SK-N-SH (cell line): ENCODE measurements at places on chromosomes 11 and 22. TPM values are rescaled to one million over a fixed set of nuclear protein-coding genes. Genes with fewer than 3 reads are reported as not detected.

DNA sequence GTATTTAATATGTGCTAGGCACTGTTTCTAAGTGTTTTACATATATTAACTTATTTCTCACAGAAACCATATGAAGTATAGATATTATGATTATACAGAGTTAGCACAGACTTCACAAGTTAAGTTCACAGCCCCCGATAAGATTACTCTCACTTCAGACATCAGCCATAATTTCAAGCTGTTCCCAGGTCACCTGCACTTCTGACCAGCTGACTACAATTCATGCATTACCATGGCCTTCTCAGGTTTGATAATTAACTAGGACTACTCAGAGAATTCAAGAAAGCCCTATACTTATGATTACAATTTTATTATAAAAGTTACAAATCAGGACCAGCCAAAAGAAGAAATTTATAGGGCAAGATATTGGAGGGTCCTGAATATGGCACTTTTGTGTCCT, 68.2 kb upstream of the RRM1 start:
- H3K27me3 ChIP-seq: no peaks in the 10 kb centered on the region
- H3K4me1 ChIP-seq: peaks cover 18% of the 10 kb centered on the region; the same call in 1 of the 2 replicates
- peak overlapping the region; percentile 73; the same call in 1 of the 2 replicates for H3K27ac ChIP-seq
- H3K36me3 ChIP-seq: no peaks in the 10 kb centered on the region

- peaks cover 31% of the 10 kb centered on the region for H3K36me3 ChIP-seq
- H3K4me1 ChIP-seq: no peaks in the 10 kb centered on the region
- H3K27ac ChIP-seq: no peak overlapping the region
- H3K4me3 ChIP-seq: no peak overlapping the region
- peak; percentile 72 for DNase-seq
- H3K27me3 ChIP-seq: no peaks in the 10 kb centered on the region
These were observed 39.7 kb downstream of the USP35 start for GRCh38 chr11:78228467-78228866.

- H3K4me1 ChIP-seq: no peaks in the 10 kb centered on the region
- H3K4me3 ChIP-seq: no peak overlapping the region
- H3K27me3 ChIP-seq: peaks cover 13% of the 10 kb centered on the region; the same call in 1 of the 2 replicates
- H3K27ac ChIP-seq: no peak overlapping the region
These were observed 21.3 kb upstream of the CACNG2 start for GRCh38 chr22:36724836-36725235.

DNA sequence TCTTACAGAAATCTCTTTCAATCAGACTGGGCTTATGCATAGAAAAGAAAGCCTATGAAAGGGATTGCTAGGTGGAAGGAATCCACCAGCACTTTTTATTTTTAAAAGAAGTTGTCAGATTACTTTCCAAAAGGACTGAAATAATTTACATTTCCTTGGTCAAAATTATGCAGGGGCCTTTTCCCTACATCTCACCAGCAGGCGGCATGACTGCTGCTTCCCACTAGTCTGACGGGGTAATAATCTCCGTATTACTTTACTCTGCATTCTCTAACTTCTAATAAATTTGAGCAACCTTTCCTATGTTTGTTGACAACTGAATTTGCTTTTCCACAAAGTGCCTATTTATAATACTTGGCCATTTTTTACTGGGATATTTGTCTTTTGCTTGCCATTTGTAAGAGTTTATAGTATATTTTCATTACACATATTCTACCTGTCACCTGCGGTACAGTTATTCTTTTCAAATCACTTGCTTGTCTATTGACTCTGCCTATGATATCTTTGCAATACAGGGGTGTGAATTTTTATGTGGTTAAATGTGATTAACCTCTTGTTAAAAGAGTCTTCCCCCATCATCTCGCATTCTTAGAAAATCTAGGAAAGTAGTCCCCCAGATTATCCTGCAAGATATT, 51.9 kb upstream of the USP47 start:
- H3K36me3 ChIP-seq: no peaks in the 10 kb centered on the region
- DNase-seq: peak; percentile 33
- H3K4me3 ChIP-seq: no peak overlapping the region
- H3K4me1 ChIP-seq: no peaks in the 10 kb centered on the region
- no peak overlapping the region for H3K27ac ChIP-seq

DNA sequence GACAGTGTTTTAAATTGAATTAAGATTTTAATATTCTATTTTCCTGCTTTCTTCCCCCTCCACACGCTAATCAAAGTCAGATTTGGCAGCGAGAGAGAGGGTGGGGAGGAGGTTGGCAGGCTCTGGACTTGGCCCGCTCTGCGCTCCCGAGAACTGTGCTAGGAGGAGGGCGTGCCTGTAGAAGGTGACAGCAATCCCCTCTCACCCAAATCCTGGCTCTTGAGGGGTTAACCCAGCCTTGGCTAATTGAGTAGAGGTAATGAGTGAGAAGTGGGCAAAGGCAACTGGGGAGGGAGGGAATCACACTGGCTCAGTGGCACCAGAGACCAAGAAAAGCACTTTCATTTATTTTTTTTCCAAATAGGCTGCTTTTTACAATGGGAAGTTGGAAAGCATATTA, 42.2 kb downstream of the BUD13 start:
- H3K27me3 ChIP-seq: peaks cover 7% of the 10 kb centered on the region; the same call in 1 of the 2 replicates
- peaks cover 17% of the 10 kb centered on the region; the same call in 1 of the 2 replicates for H3K4me1 ChIP-seq
- no peak overlapping the region for H3K4me3 ChIP-seq
- no peak overlapping the region for H3K27ac ChIP-seq

- no peaks in the 10 kb centered on the region for H3K36me3 ChIP-seq
- no peaks in the 10 kb centered on the region for H3K4me1 ChIP-seq
- no peak overlapping the region for H3K4me3 ChIP-seq
- no peak for DNase-seq
- H3K27ac ChIP-seq: no peak overlapping the region
- H3K27me3 ChIP-seq: peaks cover 16% of the 10 kb centered on the region; the same call in 1 of the 2 replicates
These were observed 17.8 kb downstream of the FADD start for GRCh38 chr11:70220920-70221319.

- no peaks in the 10 kb centered on the region for H3K36me3 ChIP-seq
- no peaks in the 10 kb centered on the region for H3K4me1 ChIP-seq
- H3K27ac ChIP-seq: peak overlapping the region; percentile 78; the same call in 1 of the 2 replicates
- no peaks in the 10 kb centered on the region for H3K27me3 ChIP-seq
- H3K4me3 ChIP-seq: peak overlapping the region; percentile 5; the same call in 1 of the 2 replicates
These were observed 37.9 kb upstream of the NUP160 start for GRCh38 chr11:47886096-47886495.

GRCh38 chr22:42335839-42336378, 65.5 kb upstream of the TCF20 start:
- H3K4me3 ChIP-seq: no peak overlapping the region
- H3K36me3 ChIP-seq: no peaks in the 10 kb centered on the region

DNA sequence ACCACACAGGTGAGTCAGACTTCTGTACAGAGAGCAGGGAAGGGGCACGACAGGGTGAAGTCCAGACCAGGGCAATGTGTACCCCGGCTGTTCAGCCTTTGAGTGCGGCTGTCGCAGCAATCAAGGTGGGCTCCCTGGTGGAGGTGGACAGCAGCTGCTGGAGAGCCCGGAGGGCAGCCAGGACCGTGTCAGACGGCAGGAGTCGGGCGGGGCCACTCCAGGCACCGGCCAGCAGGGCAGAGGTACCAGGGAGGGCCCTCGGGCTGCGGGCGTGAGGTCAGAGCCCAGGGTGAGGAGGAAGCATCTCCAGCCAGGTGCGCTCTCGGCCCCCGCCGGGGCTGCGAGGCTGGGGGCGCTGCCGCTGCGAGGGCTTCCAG, 802 bp upstream of the PIM3 start:
- peak overlapping the region; percentile 77 for H3K4me3 ChIP-seq
- H3K36me3 ChIP-seq: peaks cover 16% of the 10 kb centered on the region; the same call in 1 of the 2 replicates
- H3K4me1 ChIP-seq: peaks cover 40% of the 10 kb centered on the region; the same call in 1 of the 2 replicates

DNA sequence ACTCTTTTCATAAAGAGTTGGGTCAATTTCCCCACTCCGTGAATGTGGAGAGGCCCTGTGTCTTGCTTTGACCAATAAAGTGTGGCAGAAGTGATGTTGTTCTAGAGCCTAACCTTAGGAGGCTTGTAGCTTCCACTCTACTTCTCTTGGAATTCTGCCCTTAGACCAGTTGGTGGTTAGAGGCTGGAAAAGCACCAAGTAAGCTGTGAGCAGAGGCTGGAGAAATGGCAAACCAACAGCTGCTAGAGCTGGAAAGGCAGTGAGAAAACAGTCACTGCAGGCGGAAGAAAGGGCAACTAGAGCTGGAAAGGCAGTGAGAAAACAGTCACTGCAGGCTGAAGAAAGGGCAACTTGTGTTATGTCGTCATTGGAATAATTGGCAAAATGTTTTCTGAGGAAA, 29.8 kb upstream of the MSANTD2 start:
- H3K27me3 ChIP-seq: no peaks in the 10 kb centered on the region; the same call in 1 of the 2 replicates
- no peaks in the 10 kb centered on the region for H3K36me3 ChIP-seq
- no peak overlapping the region for H3K4me3 ChIP-seq
- no peak overlapping the region for H3K27ac ChIP-seq
- H3K4me1 ChIP-seq: no peaks in the 10 kb centered on the region

DNA sequence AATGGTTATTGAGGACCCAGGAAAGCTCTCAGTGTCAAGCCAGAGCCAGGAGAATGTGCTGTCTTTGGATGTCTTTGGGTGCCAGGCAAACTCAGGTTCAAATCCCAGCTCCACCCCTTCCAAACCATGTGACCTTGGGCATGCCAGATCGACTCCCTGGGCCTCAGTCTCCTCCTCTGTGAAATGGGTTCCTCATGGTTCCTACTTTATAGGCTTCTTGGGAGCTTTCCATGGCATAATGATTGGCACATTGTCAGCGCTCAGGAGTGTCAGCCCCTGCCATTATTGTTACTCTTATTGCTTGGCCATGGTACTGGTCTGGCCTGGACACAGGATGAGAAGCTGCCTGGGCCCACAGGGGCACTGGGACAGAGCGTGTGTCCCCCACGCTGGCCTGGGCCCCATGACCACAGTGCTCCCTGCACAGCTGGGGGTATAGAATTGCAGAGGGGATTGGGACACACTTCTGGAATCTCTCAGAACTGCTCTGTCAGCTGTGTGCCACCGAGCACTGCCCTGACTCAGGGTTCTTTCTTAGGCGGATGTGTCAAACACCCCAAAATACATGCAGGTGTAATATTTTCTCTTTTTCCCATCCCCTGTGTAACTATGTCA, 37.6 kb upstream of the CRYBB3 start:
- no peak overlapping the region for H3K27ac ChIP-seq
- H3K36me3 ChIP-seq: no peaks in the 10 kb centered on the region
- H3K4me3 ChIP-seq: no peak overlapping the region
- no peaks in the 10 kb centered on the region for H3K27me3 ChIP-seq
- H3K4me1 ChIP-seq: no peaks in the 10 kb centered on the region; the same call in 1 of the 2 replicates

- H3K4me1 ChIP-seq: no peaks in the 10 kb centered on the region
- no peak overlapping the region for H3K4me3 ChIP-seq
- no peaks in the 10 kb centered on the region for H3K36me3 ChIP-seq
- DNase-seq: peak; percentile 76
- no peaks in the 10 kb centered on the region for H3K27me3 ChIP-seq
- no peak overlapping the region for H3K27ac ChIP-seq
These were observed 20.3 kb downstream of the WNT11 start for GRCh38 chr11:76185931-76186401.

The SORL1 gene
- 6.1 and 7.1 TPM in 2 replicates for polyA plus RNA-seq

The DRD2 gene
- polyA plus RNA-seq: 0.10 and 0.18 TPM in 2 replicates

The SPON1 gene
- polyA plus RNA-seq: not detected in 2 replicates

The CSNK1E gene
- 126 and 130 TPM in 2 replicates for polyA plus RNA-seq

The GP1BB gene
- polyA plus RNA-seq: 0.49 and 1.5 TPM in 2 replicates

The APOA4 gene
- polyA plus RNA-seq: not detected in 2 replicates

The PKP3 gene
- polyA plus RNA-seq: 1.4 and 2.4 TPM in 2 replicates
